Glomerular endothelial cell (primary cell): ENCODE measurements at places on chromosomes 1 and 21. TPM values are rescaled to one million over a fixed set of nuclear protein-coding genes. Genes with fewer than 3 reads are reported as not detected.

- no peak for DNase-seq
These were observed 384.6 kb downstream of the RRAGC start for GRCh38 chr1:38474738-38475623.

- no peak for DNase-seq
These were observed 1300.0 kb downstream of the PLA2G4A start for GRCh38 chr1:188128761-188129160.

DNA sequence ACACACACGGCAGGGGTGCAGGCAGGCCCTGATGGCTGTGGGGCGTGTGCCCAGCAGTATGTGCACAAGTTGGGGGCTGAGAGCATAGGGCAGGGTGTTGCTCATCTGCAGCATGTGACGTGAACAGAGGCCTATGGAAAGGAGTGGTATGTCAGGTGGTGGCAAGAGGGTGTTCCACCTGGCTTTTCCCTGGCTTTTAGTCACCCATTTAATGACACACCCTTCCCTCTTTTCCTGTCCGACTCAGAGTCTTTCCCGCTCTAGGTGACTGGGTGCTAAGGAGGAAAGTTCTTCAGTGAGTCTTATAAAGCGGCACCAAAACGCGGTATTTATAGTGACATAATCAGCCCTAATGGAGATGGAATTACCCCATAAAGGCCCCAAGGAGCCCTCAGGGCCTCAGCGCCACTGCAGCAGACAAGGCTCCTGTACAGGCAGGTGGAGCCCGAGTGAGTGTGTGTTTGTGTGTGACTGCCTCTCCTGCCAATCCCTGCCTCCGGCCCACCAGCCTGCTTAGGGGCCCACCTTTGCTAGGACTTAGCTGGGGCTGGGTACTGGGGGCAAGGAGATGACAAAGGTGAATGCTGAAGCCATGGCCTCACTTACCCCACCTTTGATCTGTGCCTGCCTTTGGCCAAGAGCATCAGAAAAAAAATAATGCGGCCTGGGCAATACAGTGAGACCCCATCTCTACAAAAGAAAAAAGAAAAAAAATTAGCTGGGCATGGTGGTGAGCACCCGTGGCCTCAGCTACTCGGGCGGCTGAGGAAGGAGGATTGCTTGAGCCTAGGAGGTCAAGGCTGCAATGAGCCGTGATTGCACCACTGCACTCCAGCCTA lies 3.3 kb upstream of the EPHA2 start:
- DNase-seq, result no peak

DNA sequence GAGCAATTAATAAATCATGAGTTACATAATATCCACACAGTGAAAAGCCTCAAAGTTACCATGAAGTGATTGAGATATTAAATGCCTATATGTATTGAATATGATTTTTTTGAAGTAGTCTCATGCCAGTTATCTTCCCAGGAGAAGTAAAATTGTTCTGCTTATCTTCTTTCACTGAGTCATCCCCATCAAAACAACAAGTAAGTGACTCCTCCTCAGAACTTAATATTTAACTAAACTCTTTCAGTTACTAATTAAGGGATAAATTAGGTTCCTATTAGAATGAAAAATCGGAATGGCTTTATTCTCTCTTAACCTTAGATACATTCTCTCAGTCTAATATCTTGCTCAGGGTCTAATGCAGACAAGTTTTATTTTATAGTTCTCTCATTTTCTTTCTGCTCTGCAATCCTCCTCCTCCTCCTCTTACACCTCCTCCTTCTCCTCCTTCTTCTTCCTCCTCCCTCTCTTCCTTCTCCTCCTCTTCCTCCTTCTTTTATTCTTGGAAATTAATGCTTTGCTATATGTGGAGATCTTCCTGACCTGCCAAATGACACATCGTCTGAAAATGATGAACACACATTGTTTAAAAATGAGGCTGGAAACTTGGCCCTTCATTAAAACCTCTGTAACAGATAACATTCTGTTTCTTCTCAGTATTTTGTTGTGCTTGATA lies 110.9 kb downstream of the RUNX1 start:
- DNase-seq, result no peak

DNA sequence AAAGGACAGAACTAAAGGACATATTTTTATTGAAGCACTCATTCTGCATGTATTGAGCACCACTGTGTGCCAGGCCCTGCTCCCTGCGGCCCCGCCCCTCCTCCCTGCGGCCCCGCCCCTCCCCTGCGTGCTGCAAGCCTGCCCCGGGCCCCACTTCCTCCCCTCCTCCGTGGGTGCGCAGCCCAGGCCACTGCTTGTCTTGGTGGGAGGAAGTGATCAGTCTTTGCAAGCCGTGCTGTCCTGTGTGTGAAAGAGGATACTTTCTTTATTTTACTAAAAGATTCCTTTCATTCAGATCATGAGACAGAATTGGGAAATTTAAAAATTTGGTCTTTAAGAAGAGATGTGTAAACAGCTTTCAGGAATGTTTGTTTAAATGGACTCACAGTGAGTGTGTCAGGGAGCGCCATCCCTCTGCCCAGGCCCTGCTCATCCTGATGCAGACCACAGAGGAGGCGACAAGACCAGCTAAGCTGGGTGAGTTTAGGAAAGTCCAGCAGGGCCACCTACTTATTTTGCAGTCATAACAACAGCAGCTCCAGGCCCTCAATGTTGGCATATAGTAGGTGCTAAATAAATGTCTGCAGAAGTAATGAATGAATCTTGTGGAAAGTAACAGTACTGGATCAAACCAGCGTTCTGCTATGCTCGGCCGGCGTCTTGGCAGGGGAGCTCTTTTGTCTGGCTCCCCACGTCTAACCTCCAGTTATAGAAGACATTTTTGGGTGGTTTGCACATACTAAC lies 88.3 kb upstream of the SELENON start:
- DNase-seq, result no peak

- no peak for DNase-seq
These were observed 62.7 kb downstream of the CAPN2 start for GRCh38 chr1:223775054-223775453.

Gene C2CD2
- 26.6 and 31.7 TPM in 2 replicates for total RNA-seq

GRCh38 chr1:1318131-1318652 lies 6.3 kb downstream of the INTS11 start:
- no peak for DNase-seq

DNA sequence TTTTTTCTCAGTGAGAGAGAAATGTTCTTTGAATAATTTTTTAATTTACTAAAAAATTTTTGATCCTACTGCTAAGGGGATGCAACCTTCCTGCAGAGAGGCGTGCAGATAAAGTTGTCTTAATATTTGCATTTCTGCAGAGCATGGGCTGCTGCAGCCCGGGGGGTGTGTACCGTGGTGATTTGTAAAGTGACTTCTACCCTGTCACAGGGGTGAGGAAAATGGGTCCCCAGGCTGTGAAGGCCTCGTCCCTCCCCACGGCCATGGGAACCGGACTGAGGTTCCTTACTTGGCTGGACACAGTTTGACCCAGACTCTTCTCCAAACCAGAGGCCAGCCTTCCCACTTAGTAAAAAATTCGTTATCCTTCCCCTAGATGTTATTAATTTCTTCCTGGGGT lies 9.5 kb upstream of the C1orf174 start:
- DNase-seq, result no peak

Gene RGS21
- total RNA-seq, result not detected in 2 replicates

Gene DDR2
- 3.3 and 5.8 TPM in 2 replicates for total RNA-seq

- DNase-seq, result no peak
These were observed 95.9 kb upstream of the CCDC190 start for GRCh38 chr1:162956922-162957321.

- DNase-seq, result no peak
These were observed 138.5 kb downstream of the HS2ST1 start for GRCh38 chr1:87052961-87053360.

DNA sequence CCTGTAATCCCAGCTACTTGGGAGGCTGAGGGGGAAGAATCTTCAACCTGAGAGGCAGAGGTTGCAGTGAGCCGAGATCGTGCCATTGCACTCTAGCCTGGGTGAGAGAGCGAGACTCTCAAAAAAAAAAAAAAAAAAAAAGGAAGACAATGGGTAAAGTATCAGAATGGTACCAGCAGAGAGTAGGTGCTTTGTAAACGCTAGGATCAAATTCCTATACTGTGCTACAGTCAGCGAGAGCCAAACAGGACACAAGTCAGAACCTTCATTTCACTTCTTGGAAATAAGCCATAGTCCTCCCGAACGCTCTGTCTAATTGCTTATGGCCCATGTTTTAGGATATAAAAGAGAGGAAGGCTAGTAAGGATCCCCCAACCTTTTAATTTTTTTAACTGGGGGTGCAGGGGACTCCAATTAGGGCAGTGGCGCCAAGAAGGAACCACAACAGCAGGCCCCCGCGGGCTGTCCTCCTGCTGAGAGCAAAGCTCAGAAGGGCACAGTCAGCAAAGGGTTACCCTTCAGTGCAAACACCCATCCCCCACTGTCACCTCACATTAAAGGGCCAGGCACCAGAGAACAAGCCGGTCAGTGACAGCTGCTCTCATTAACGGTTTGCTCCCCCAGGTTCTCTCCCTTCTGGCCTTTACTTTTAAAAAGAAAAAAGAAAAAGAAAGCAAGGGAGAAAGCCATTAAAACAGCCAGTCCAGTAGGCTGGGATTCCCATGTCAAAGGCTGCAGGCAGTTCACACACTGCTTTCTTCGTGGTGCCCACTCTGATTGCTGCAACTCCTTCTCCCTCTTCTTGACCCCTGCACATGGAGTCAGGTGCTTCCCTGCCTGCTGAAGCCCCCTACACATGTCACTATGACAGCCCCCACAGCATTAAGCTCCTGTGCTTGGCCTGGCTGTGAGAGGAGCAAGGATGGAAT lies 69.4 kb downstream of the PLPP3 start:
- DNase-seq, result no peak

DNA sequence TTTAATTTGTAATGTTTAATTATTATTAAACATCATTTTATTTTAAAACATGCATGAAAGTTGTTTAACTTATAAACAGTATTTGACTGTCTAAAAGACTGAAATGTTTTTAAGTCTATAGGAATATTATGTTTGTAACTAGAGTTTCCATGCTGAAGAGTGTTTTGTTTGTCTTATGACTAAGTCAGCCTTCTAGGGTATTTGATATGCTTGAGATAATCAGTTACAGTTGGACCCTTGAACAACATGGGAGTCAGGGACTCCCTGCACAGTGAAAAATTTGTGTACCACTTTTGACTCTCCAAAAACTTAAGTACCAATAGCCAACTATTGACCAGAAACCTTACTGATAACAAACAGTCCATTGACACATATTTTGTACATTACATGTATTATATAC lies 45.5 kb upstream of the KANK4 start:
- DNase-seq, result no peak

Gene AGBL4
- not detected in 2 replicates for total RNA-seq

- DNase-seq, result no peak
These were observed 3.5 kb downstream of the FCRL3 start for GRCh38 chr1:157696966-157697628.

Gene PSMD4
- 151 and 156 TPM in 2 replicates for total RNA-seq

DNA sequence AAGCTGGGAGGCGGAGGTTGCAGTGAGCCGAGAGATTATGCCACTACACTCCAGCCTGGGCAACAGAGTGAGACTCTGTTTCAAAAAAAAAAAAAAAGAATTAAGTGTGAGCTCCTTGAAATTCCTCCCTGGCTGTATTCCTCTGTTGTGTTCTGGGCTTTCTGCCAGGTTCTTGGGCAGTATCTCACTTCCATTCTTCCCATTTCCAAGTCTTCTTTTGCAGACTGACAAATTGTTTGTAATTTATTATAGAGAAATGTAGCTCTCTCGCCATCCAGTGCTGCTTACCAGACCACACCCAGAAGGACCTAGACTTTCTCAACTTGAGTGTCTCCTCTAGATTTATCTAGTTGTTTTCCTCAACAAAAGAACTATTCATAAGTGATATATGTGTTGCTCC lies 105.0 kb upstream of the ADGRL2 start:
- DNase-seq, result no peak

Gene INAVA
- 2.3 and 2.8 TPM in 2 replicates for total RNA-seq

- no peak for DNase-seq
These were observed 39.6 kb downstream of the MAP10 start for GRCh38 chr1:232844791-232845190.

DNA sequence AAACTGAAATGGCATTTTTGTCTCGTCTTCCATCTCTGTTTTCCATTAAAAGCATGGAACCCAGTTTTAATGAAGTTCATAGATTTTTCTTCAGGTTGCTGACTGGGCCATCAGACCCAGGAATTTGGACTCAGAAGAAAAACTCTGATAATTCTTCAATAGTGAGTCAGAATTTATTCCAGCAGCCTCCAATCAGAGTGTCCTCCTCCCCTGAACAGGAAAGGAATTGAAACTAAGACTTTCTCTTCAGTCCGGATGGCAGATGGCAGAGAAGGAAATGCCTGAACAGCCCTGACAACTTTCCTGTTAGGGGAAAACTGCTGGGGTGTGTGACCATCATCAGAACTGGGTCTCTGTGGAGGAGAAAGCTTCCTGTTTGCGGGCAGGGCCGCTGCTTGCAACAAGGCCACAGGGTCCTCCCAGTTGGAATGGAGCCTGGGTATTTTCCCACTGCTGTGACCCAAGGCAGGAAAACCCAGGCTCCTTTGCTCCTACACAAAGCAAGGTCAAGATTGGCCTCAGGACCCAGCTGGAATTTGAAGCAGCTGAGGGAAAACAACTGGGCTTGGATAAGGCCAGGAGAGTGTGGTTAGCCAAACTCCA lies 20.7 kb downstream of the CD34 start:
- peak; percentile 98 for DNase-seq

DNA sequence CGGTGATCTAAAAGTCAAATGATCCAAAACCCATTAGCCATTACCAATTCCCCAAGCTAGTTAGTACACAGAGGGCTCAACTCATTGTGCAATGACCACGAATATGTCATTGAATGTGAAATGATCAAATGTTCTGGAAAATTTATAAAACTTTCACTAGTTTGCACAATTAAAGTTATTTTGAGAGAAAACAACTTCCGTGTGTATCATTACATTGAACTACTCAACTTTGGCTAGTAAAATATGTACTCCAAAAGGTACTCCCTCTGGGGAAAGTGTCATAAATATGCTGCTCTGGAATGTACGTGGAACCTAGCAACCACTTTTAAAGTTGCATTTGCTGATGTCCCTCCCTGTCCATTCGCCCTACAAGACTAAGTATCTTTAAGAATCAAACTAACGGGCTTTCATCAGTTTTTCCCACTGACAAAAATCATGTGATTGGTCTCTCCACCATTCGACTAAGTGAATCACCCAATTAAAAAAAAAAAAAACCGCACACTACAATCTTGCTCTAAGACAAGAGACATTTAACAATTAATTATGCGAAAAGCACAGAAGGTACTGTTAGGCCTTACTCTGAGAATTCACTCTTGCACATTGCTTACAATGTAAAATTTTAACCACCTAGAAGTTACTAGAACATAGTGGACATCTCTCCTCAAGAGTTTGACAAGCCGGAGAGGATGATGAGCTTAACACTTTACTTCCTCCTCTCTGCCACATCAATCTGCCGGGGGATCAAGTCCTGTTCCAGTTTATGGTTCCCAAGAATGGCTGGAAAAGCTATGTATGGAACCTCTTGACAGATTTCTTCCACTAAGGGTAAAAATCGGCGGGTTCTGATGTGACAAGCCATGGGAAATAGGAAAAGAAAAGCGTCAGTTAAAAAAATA lies 1.2 kb downstream of the ACBD3 start:
- no peak for DNase-seq

Gene PODN
- 0.24 and 2.5 TPM in 2 replicates for total RNA-seq

Gene SYT6
- not detected in 2 replicates for total RNA-seq

GRCh38 chr1:232768793-232769192 lies 36.4 kb upstream of the MAP10 start:
- no peak for DNase-seq
